HCT116 (cell line): ENCODE measurements at places on chromosomes 2 and 18. TPM values are rescaled to one million over a fixed set of nuclear protein-coding genes. Genes with fewer than 3 reads are reported as not detected.

- no peak for DNase-seq
Measured at GRCh38 chr18:69755856-69756496, 191.7 kb downstream of the CD226 start.

DNA sequence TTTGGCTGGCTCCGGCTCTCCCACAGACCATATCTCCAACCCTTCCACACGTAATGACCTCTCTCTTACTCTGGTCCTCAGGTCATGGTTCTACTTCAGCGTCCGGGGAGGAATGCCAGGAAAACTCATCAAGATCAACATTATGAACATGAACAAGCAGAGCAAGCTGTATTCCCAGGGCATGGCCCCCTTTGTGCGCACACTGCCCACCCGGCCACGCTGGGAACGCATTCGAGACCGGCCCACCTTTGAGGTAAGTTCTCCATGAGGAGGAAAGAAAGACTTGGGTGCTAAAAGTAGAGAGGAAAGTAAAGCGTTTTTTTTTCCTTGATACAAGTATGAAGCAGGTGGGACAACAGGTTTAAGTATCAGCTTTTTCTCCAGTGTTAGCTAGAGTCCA, 1.9 kb downstream of the AGBL5 start:
- no peak for DNase-seq

DNA sequence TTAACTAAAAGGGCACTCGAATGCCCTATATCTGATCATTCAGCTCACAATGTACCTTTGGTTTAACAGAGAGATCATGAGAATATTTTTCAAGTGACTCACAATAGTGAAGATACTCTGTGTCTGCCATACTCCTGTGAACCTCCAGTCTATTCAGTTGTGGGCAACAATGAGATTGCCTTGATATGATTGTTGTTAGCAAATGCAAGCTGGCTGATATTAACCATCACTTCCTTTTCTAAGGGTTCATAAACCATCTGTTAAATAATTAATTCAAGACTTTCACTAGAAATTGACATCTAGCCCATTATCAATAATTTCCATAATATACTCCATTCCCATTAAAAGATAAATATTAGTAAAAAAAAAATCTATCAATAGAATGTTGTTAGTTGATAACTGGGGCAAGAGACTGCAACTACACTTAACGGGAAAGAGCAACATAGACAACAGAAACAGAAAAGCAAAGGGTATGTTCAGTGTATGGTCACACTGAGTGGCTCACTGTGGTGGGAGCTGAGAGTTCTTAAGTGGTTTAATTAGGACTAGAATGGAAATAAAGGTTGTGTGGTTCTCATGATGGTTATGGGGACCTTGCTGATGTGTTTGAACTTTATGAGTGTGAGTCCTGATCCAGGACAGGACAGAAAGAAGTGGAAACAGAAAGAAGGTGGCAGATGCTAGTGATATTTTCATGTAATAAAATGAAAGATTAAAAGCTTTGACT, 11.9 kb downstream of the IL18RAP start:
- no peak for DNase-seq

- DNase-seq = no peak
Measured at GRCh38 chr2:230885463-230886130, 20.9 kb downstream of the ITM2C start.

- DNase-seq = no peak
Measured at GRCh38 chr2:158487419-158487818, 30.7 kb downstream of the PKP4 start.

- DNase-seq = no peak
Measured at GRCh38 chr2:147521936-147522335, 322.9 kb upstream of the ACVR2A start.

- DNase-seq = no peak
Measured at GRCh38 chr2:18501156-18501555, 59.3 kb downstream of the RDH14 start.

DNA sequence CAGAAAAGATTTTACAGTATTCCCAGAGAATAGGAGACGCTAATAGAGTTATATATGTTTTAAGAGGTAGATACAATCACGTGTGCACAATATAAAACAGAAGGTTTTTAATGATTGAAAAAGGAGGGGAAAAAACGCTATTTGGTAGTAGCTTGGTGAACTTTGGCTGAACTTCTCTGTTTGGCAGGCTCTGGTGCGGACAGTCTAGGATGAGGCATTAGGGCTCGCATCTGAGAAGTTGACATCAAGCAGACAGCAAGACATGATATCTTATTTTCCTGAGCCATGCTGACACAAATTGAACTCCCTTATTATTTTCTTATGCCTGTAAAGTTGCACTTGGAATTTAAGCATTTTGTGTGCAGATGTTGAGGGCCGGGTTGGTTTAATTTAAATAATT, 176.6 kb downstream of the EN1 start:
- no peak for DNase-seq

HOXD9 gene
- total RNA-seq = not detected

ILKAP gene
- 53.4 TPM for total RNA-seq

ADI1 gene
- 27.0 TPM for total RNA-seq

PDE1A gene
- 0.12 TPM for total RNA-seq
